NCI-H2171 (cell line): ENCODE measurements at places on chromosomes 3 and 15.

GRCh38 chr15:66713843-66714508, 11.9 kb downstream of the SMAD6 start:
- DNase-seq: no peak

DNA sequence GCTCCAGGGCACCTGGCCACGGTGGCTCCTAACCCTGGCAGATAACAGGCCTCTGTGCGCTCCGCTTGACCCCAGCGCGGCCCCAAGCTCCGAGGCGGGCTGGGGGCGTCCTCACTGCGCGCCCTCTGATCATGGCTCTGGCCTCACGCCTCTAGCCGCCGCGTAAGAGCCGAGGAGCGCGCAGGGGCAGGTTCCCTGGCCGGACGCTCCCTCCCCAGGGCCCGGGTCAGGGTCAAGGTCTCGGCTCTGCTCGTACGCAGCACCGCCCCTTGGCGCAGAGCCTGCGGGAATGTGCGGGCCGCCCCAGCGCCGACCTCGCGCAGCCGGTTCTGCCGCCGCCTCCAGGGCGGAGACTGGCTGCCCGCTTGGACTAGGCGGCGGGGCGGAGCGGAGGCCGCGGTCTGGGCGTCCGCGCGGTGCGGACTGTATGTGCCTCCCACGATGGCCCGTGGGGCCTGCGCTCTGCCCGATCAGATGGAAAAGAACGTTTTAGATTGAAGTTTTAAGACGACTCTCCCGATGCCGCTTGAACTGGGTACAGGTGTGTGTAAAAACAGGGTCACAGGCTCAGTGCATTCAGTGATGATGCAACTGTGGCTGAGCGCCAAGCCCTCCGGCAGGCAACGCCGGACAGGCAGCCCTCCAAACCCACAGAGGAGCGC, 40.8 kb downstream of the CHST14 start:
- DNase-seq: no peak

- DNase-seq: no peak
Measured at GRCh38 chr3:156037356-156037755, 83.0 kb upstream of the KCNAB1 start.

DNA sequence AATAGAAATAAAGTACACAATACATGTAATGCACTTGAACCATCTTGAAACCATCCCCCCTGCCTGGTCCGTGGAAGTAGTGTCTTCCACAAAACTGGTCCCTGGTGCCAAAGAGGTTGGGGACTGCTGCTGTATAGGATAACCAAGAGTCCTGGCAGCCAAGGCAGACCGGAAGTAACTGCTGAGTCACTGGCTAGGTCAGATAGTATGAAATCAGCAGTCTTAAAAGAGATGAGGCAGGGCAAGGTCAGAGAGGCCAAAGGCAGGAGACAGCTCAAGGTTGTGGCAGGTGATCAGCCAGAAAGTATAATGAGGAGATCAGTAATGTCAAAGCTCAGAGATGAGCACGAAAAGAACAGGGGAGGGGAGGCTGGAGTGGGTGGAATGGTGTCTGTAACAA, 60.2 kb downstream of the MAP3K13 start:
- DNase-seq: no peak

DNA sequence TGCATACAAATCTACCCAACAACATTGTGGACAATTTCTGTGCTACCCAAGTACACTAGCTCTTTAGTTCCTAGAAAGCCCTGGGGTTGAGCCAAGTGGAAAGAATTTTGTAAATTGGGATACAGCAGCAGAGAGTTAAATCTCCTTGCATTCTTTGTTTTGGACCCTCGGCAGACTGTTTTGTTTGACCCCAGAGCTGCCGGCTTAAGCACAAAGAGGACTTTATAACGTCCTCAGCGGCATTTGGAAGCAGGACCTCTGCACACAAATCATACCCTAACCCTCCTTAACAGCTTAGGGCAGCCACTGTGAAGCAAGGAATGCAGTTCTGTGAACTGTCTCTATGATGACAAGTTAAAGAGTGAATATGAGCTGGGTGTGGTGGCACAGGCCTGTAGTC, 415.3 kb downstream of the CNTN4 start:
- no peak for DNase-seq

GRCh38 chr3:113374078-113374477, 67.2 kb downstream of the CFAP44 start:
- no peak for DNase-seq

DNA sequence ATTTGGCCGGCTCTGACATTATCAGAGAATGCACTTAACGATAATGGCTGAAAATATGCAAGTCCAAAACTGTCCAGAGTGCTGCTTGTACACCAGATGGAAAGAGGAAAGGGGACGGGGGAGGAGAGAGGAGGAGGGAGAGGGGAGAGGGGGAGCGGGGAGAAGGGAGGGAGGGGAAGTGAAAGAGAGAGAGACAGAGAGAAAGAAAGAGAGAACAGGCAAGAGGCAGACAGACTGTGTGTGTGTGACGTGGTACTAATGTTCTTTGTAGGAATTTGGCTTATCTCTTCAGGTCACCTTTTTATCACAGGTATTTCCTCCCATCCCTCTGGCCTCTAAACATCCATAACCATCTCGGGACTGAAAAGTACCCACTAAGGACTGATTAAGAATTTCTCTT, 75.1 kb upstream of the LMOD3 start:
- DNase-seq: no peak

GRCh38 chr15:68894208-68894607, 36.1 kb upstream of the SPESP1 start:
- no peak for DNase-seq

- no peak for DNase-seq
Measured at GRCh38 chr3:169644750-169645149, 18.8 kb downstream of the MECOM start.

DNA sequence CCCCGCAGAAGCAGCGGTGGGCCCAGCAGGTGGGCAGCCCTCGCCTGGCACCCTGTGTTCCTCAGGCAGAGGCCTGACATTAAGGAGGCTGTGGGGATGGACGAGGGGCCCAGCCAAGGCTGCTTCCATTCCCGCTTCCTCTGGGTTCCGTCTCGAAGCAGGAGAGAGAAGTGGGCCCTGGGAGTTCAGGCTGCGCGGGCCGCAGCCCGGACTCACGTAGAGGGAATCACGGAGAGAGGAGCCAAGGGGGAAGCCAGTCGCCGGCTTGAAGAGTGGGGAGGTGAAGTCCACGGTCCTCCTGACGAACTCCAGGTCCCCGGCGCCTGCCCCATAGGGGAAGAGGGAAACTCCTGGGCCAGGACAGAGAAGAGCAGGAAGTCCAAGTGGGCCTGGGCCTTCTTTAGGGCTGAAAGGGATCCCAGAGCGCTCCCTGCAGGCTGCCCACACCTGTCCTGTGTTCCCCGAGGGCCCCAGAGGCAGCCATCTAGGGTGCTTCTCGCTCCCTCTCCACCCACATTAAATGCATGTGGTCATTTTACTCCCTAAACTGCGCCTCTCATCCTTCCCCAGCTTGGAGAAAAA, 37.7 kb downstream of the MUC4 start:
- DNase-seq: no peak

- DNase-seq: no peak
Measured at GRCh38 chr3:72627271-72627670, 221.0 kb downstream of the SHQ1 start.

- no peak for DNase-seq
Measured at GRCh38 chr15:66098022-66098363, 155.6 kb downstream of the MEGF11 start.

DNA sequence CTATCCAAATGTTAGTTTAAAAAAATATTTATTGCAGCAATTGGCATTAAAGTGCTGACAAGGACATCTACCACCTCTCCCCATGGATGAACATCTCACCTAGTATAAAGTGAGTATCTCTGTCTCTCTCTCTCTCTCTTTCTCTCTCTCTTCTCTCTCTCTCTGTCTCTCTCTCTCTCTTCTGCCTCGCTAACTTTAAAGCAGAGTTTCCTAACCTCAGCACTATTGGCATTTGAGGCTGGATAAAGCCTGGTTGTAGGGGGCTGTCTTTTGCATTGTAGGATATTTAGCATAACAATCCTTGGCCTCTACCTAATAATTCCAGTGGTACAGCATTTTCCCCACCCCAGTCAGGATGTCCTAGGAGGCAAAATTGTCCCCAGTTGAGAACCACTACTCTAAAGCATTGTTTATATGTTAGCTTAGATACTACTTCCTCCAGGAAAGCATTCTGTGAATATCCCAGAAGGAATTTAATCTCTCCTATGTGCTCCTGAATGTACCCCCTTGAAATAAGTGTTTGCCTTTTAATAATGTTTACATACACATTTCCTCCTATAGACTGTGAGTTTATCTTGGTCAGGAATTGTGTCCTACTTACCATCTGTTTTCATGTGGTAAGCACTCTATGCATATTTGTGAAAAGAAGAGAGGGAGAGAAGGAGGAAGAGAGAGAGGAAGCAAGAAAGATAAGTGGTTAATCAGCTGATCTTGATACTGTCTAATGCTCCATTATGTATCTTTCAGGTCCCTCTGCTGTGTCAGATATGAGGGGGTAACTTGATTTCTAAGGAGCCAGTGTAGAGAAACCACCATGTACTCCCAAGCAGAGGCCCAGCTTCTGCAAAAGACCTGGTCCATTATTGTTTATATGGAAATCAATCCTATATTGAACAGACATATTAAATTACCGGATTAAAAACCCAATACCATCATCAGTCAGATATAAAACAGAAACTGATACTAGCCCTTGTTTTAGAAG, 346.6 kb downstream of the RBMS3 start:
- no peak for DNase-seq

DNA sequence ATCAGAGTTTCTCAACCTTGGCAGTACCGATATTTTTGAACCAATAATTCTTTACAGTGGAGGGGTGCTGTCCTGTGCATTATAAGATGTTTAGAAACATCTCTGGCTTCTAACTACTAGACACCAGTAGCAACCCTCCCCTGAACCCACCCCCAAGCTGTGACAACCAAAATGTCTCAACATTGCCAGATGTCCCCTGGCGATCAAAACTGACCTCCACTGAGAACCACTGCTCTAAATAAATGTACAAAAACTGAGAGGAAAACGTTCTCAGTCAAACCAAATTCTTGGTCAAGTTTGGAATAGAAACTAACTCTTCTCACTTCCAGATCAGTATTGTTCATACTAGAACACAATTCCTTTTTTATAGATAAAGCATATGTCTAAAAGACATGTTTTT, 58.5 kb downstream of the GPR160 start:
- no peak for DNase-seq

DNA sequence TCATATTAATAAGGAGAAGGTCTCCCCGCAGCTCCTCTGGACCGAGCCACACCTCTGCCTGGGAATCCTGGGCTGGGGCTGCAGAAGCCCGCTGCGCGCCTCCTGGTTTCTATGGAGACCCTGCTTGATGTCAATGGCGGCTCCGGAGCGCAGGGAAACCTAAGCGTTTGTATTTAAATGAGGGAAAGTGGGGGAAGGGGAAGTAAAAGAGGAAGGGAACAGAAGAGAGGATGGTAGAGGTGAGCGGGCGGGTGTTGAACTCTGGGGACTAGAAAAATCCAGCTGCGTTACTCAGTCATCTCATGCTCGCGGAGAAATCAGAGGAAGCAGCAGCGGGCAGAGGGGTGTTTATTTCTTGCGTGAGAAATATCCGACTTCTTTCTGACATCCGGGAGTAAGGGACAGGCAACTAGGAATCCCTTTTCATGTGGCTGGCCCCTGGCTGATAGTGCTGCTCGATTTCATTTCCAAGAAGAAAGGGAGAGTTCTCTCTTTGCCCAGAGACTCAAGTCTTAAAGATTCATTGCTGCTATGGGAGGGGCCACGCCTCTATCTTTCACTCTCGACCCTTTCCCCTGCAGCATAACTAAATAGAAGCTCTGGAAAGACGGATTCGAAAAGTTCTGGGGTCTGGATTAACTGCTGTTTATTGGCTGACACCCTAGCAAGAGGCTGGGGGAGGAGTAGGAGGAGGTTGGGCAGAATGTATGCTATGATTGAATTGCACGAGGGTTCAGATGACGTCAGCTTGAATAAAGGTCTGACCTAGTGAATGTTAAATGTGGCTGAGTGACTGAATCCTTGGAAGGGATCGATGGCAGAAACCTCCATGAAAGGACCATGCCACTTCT, 110.5 kb upstream of the GAP43 start:
- DNase-seq: peak; percentile 74

- no peak for DNase-seq
Measured at GRCh38 chr3:122325769-122326168, 721 bp downstream of the CSTA start.

DNA sequence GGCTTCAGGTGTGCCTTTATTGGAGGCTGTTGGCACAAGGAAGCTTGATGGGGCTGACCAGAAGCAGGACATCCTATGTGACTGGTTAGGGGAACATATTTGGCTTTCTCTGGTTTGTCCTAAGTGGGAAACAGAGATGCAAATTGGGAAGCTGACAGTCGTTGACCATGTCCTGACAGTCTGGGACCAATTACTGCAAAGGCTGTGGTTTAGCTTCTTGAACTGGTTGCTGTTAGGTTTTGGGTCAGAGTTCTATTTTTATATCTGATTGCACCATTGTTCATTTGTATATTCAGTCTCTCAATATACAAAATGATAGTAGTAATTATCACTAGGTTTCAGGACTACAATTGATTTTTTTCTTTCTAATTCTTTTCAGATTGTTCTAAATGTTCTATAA, 36.8 kb downstream of the SNTN start:
- no peak for DNase-seq

DNA sequence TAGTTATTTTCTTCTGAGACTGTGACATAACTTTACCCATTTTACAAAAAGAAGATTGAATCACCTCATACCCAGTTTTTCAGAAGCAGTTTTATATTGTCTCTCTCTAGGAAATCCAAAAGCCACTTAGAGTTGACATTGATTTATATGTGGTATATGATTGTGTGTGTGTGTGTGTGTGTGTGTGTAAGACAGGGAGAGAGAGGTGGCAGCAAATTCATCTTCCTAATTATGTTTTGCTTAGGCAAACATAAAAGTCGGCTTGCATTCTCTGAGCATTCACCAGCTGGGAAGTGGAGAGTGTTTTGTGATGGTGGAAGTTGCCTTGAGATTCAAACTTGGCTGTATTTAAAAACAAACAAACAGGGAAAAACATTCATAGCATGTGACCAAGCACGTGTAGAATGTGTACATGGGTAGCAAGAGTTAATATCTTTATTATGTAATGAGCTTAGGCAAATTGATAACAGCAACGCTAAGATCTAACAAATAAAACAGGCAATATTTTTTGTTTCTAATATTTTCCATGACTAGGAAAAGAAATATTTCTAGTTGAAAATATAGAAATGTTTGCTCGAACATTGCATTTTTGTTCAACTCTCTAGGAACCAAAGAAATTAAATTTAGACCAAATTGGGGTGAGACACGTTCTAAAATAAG, 64.4 kb upstream of the IGF1R start:
- no peak for DNase-seq

GRCh38 chr3:33392703-33393125, 47.5 kb downstream of the UBP1 start:
- DNase-seq: no peak

GRCh38 chr15:77436822-77437221, 16.1 kb downstream of the HMG20A start:
- no peak for DNase-seq

GRCh38 chr15:40875991-40876730, 2.1 kb upstream of the RHOV start:
- no peak for DNase-seq
